ENCODE measurements at places on chromosomes 16 and 17.

- DNase-seq: no peak
Observed at GRCh38 chr16:83130039-83130438, 503.3 kb downstream of the CDH13 start.

- no peak for DNase-seq
Observed at GRCh38 chr16:81720973-81721906, 57.9 kb upstream of the PLCG2 start.

GRCh38 chr17:29918922-29919856 is 10.8 kb downstream of the SSH2 start:
- DNase-seq: no peak

GRCh38 chr17:3688852-3689261 is 7.1 kb downstream of the P2RX5 start:
- DNase-seq: no peak

- DNase-seq: no peak
Observed at GRCh38 chr17:21288571-21289017, 4.1 kb downstream of the MAP2K3 start.

DNA sequence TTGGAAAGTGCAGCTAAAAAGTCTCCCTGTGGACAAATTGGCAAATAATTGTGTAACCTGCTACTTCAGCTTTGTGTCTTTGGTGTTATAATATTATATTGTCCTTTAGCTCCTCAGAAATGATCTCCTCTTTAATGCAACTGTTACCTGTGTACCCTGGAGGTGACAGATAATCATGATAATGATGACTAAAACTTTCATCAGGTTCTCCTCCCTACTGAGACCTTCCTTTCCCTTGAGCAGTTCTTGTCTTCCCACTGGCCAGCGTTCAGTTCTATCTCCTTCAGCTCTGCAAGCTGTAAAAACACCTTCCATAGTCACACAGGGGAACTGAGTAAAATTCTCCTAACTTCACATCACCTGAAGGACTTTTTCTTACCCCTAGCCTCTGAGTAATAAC is 14.7 kb downstream of the KRT12 start:
- no peak for DNase-seq

DNA sequence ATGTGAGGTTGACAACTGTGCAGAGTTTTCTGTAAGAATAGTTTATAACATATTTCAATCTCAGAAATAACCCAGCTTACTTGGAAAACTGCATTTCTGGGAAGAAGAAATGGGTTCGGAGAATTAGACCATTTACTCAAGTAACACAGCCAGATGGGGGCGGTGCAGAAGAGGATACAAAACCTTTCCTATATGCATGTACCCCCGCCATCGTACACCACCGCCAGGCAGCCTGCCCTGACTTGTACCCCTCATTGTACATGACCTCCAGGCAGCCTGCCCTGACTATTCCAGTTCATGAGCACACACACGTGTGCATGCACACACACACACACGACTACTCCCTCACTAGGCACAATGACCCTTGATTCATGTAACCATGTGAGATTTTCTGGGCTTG is 154.0 kb downstream of the C16orf78 start:
- DNase-seq: no peak

- DNase-seq: no peak
Observed at GRCh38 chr16:4611337-4612021, 3.2 kb downstream of the UBALD1 start.

All from activated T-cell treated with anti-CD3 and anti-CD28 coated beads for 48 hours (primary cell).